ENCODE measurements at places on chromosomes 12 and 14.

GRCh38 chr14:76761136-76761959 lies at the start of gene VASH1:
TSS of gene VASH1 (plus strand) at chr14:76761468. CDS start at chr14:76762822, 1,354 bp downstream.
- peaks cover 10% of the 10 kb centered on the region for H3K4me1 ChIP-seq
- H3K4me3 ChIP-seq: peak within 1 kb of the TSS; percentile 99
- H3K27me3 ChIP-seq: peaks cover 27% of the 10 kb centered on the region
- H3K27ac ChIP-seq: no peak within 1 kb of the TSS

GRCh38 chr14:39381366-39381765 lies 50.9 kb downstream of the FBXO33 start:
- no peaks in the 10 kb centered on the region for H3K36me3 ChIP-seq
- no peak overlapping the region for H3K4me3 ChIP-seq
- no peak overlapping the region for H3K27ac ChIP-seq
- DNase-seq: no peak
- H3K4me1 ChIP-seq: no peaks in the 10 kb centered on the region

DNA sequence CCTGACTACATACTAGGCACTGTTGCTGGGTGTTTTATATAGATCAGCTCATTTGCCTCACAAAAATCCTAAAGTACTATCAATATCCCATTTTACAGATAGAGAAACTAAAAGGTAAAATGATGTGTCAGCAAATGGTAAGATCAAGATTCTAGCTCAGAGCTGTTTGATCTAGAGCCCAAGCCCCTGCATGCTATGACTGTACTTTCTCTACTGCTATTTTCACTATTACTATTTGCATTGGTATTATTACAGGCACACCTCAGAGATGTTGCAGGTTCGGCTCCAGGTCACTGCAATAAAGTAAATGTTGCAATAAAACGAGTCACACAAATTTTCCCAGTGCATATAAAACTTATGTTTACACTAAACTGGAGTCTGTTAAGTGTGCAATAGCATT lies 10.9 kb downstream of the ISCU start:
- H3K27me3 ChIP-seq: no peaks in the 10 kb centered on the region
- H3K27ac ChIP-seq: no peak overlapping the region
- no peaks in the 10 kb centered on the region for H3K36me3 ChIP-seq
- H3K4me1 ChIP-seq: peaks cover 4% of the 10 kb centered on the region

GRCh38 chr12:68013181-68013580 lies 23.9 kb downstream of the IFNG-AS1 start:
- H3K36me3 ChIP-seq: no peaks in the 10 kb centered on the region
- H3K27ac ChIP-seq: no peak overlapping the region
- no peak overlapping the region for H3K4me3 ChIP-seq
- DNase-seq: no peak

All from hepatocyte (in vitro differentiated cells).